IMR-90 (cell line): ENCODE measurements at places on chromosomes 12 and 14. TPM values are rescaled to one million over a fixed set of nuclear protein-coding genes. Genes with fewer than 3 reads are reported as not detected.

DNA sequence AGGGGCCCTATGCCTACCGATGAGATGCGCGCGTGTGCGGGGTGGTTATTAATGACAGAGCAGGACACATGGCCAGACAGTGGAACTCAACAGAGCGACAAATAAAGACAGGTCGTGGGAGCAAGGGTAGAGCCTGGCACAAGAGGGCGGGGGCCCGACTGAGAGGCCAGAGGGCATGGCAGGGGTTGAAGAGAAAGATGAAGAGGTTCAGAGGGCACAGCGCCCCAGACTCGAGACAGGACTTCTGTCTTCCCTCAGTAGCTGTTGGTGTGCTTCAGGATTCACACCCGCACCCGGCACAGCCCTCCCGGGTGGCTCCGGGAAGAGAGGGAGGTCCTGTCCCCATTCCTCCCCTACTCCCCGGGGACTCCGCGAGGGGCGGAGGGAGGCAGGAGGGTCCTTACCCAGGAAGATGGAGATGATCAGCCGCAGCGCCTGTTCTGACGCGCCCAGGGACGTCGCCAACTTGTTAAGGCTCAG lies 366 bp downstream of the LPCAT3 start:
- DNase-seq = peak; percentile 8

DNA sequence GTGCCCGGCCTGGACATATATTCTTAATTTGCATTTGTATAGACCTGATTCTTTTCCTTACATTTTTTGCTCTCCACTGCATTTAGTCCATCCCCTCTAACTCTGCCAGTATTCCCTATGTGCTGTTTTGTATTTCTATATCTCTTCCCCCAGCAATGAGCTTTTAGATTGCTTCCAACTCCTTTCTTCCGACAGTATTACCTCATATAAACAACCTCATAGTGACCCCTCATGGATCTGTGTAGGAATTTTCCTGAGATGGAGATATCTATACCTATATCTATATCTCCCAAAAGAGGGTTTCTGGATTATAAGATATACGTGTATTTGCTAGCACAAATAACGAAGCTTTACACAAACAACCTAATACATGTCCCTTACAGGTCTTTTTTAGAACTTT lies 161.9 kb downstream of the CRADD start:
- DNase-seq = peak; percentile 22

- DNase-seq = no peak
These were observed 40.7 kb downstream of the WDR20 start for GRCh38 chr14:102180248-102180998.

C12orf54 gene
- total RNA-seq = not detected in 2 replicates

- DNase-seq = no peak
These were observed 241.5 kb downstream of the GXYLT1 start for GRCh38 chr12:41903014-41903708.

CD163 gene
- total RNA-seq = not detected in 2 replicates
